ENCODE measurements at places on chromosomes 4 and X.

GRCh38 chr4:183142571-183143550 is 43.8 kb downstream of the WWC2 start:
- no peak for DNase-seq

DNA sequence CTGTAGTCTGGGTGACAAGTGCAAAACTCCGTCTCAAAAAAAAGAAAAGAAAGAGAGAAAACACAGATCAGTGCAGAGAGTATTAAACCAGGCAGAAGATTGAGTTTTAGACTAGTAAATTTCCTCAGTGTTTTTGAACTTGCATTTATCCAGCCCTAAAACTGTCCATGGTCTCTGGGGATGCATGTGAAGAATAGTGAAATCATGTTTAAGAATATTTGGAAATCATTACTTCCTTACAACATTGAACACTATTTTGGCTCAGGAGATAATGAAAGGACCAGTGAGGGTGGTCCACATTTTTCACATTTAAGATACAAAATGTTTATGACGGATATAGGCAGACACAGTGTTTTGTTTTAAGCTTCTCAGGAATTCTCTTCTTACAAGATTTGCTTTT is 195.8 kb upstream of the RASGEF1B start:
- no peak for DNase-seq

DNA sequence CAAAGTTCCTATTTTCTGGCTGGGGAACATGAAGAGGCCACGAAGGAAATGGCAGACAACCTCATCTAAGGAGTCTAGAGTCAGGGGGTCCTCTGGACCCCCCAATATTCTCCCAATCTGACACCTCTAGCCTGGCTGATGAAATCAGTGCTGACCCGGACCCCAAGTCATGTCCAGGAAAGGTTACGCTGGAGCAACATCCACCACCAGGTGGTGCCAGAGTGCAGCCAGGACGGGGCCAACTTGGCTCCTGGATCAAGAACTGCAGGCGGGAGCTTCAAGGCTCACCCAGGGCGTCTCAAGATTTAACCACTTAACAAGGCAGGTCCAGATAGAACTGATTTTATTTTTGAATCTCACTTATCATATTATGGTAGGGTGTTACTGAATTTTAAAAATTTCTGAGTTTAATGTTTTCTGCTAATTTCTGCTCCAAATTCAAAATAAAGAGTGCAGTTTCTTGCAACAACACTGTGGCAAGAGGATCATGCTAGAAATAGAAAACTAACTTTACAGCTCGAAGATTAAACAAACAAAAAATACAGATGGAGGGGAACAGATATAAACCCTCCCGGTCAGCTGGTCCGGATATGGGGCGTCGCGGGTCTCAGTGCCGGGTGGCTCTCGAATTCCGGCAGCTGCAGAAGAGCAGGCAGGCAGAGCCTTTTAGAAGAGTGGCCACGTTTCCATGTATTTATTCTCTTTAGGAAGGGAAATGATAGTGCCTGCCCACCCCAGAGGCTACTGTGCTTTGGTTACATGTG is 135.5 kb downstream of the AFAP1 start:
- DNase-seq, result peak; percentile 54

- DNase-seq, result no peak
These were observed 25.5 kb downstream of the GPRASP3 start for GRCh38 chrX:102745857-102746584.

- DNase-seq, result no peak
These were observed 101.9 kb downstream of the MAML3 start for GRCh38 chr4:140052050-140052449.

DNA sequence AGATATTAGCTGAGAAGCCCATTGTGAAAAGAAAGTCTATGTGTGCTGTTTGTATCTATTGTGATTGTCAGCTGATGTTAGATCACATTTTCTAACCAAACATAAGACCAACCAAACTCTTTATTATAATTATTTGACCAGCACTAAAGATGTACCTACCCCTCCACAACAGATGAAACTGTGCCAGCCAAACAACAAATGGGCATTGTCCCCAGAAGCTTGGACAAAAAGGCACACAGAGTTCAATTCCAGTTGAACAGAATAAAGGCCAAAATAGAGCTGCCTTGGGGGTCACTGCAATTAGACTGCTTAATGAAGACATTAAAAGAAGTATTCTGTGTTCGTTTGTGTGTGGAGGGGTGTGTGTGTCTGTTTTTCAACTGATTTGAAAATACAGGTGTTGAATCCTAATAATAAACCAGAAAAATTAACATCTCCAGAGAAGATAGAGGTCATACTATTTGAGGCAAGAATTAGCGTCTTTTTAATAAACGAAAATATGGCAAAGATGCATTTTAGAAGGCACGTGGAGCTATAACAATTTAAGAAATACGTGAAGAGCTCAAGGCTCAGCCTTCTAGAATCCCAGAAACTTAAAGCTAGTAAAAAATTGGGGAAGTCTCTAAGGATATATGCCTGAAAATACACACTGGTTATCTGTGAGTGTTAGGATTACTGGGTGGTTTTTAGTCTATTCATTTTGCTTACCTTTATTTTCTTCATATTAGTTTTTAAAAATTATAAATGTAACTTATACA is 2.2 kb downstream of the SPP1 start:
- no peak for DNase-seq

DNA sequence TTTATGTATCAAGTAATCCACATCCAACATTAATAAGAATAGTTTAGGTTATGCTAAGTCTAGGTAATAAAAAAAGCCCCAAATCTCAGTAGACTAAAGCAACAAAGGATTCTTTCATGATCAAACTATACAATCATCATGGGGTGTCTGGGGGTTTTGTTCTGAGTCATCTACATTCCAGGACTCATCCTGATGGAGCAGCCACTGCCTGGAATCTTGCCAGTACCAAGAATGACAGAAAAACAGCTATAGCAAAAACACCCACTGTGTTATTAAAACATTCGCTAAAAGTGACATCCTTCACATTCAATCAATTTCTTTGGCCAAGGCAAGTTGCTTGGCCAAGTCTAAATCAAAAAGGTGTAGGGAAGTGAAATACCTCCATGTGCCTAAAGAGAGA is 3.9 kb upstream of the ARHGEF38 start:
- DNase-seq, result no peak

DNA sequence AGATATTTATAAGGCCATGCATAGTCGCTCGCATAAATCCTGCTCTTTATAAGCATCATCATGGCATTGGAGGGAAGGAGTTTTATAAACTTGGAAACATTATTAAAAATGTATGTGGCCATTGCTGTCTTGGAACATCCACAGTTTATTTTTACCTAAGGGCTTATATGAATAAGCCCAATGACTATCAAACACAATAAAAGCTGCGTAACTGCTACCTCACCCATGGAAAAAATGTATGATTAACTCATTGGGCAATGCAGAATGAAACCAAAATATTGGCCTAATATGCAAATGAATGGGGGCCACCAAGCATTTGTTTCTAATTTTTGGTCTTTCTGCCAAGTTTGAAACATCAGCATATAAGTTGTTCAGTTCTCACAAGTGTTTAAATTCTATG is 19.1 kb downstream of the GEMIN8 start:
- no peak for DNase-seq

GRCh38 chr4:154164931-154165839 is 326.4 kb downstream of the DCHS2 start:
- no peak for DNase-seq

GRCh38 chrX:96984538-96984937 is 100.8 kb downstream of the RPA4 start:
- DNase-seq, result no peak

GRCh38 chrX:50700921-50701320 is 113.1 kb downstream of the SHROOM4 start:
- DNase-seq, result no peak

GRCh38 chrX:29852767-29853166 is 362.6 kb upstream of the MAGEB2 start:
- no peak for DNase-seq

GRCh38 chrX:91122151-91122694 is 312.4 kb upstream of the PABPC5 start:
- no peak for DNase-seq

GRCh38 chr4:142493255-142494110 is 352.6 kb downstream of the INPP4B start:
- no peak for DNase-seq

Data from stimulated activated CD8-positive, alpha-beta memory T cell treated with anti-CD3 and anti-CD28 coated beads, Interleukin-4, amount 100 ng/mL, for 4 hours (primary cell).